ENCODE measurements at places on chromosomes 11 and 22. TPM values are rescaled to one million over a fixed set of nuclear protein-coding genes. Genes with fewer than 3 reads are reported as not detected.

The MMP1 gene
- 3,905 TPM for total RNA-seq

The TSSK2 gene
- not detected for total RNA-seq

The MMP10 gene
- total RNA-seq = 6.2 TPM

The MAPK8IP2 gene
- 0.07 TPM for total RNA-seq

The SAA4 gene
- total RNA-seq = not detected

The TRIM29 gene
- 0.20 TPM for total RNA-seq

The PLA2G6 gene
- total RNA-seq = 11.9 TPM

The RIC3 gene
- total RNA-seq = not detected

The CEP126 gene
- 0.34 TPM for total RNA-seq

The KCNJ5 gene
- not detected for total RNA-seq

The WBP2NL gene
- 0.07 TPM for total RNA-seq

The UBQLNL gene
- total RNA-seq = not detected

The CDKN1C gene
- 3.2 TPM for total RNA-seq

The CHRNA10 gene
- total RNA-seq = not detected

The FTH1 gene
- total RNA-seq = 854 TPM

The UPB1 gene
- 0.10 TPM for total RNA-seq

The RASSF10 gene
- not detected for total RNA-seq

The OR2AT4 gene
- not detected for total RNA-seq

The SCGB1C1 gene
- not detected for total RNA-seq

The SLC22A9 gene
- total RNA-seq = not detected

The LIPT2 gene
- 1.2 TPM for total RNA-seq

The CRYBB3 gene
- not detected for total RNA-seq

The FIBIN gene
- total RNA-seq = not detected

The MMP13 gene
- not detected for total RNA-seq

The TSPAN18 gene
- total RNA-seq = 29.4 TPM

The FOSL1 gene
- total RNA-seq = 125 TPM

The KIF18A gene
- total RNA-seq = 11.8 TPM

The POU2F3 gene
- total RNA-seq = 0.10 TPM

The AGBL2 gene
- total RNA-seq = not detected

The CARD18 gene
- not detected for total RNA-seq

The TMEM191B gene
- not detected for total RNA-seq

The FAM227A gene
- total RNA-seq = not detected

Measured in mammary microvascular endothelial cell (primary cell).